ENCODE measurements at places on chromosomes 16 and 17.

DNA sequence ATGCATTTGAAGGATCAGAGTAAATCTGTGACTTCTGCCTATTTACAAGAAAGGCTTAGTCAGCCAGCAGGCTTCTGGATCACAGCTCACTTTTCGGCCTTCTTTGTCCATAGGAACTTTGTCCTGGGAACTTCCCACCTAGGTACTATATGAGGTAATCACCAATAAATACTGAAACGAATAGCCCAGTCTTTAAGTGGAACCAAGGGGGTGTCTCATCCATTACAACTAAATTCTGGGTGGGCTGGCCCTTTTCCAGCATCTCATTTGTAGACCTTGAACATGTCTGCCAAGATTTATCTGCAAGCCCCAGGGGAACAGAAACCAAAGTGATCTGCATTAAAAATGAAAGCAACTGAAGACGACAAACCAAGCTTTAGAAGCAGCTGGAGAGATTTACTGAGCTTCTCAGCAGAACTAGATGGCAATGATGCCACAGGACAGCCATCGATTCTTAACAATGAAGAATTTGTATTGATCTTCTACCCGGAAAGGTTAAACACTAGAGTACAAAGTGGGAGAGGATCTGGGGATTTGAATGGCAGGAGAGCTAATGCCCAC lies 55.5 kb downstream of the SNX11 start:
- no peak for DNase-seq

DNA sequence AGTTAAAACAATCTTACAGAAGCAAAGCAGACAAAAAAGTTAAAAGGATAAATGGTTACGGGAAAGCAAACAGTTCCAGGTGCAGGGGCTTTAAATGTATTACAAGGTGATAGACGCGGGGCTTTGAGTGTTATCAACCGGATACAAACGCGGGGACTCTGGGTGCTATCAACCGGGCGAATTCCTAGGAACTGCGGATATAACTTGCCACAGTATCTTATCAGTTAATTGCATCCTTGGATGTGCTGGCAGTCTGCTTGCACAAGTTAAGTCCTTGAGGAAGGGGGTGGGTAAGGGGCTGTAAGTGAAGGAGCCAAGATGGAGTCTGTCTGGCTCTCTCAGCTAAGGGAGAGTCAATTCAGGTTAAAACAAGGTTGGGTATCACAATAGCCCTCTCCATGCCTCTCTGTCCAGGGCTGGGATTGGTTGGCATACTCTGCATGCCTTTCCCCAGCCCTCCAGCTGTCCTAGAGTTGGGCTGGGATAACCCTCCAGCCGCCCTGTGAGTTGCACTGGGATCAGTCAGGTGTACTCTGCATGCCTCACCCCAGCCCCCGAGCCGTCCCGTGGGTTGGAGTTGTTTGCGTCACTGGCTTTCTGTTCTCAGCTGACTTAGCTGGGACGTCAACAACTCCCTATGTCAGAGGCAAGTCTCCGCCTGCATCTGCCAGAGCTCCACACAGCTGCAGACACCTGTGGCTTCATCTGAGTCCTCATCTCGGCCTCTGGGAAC lies 40.9 kb downstream of the TMEM235 start:
- no peak for DNase-seq

DNA sequence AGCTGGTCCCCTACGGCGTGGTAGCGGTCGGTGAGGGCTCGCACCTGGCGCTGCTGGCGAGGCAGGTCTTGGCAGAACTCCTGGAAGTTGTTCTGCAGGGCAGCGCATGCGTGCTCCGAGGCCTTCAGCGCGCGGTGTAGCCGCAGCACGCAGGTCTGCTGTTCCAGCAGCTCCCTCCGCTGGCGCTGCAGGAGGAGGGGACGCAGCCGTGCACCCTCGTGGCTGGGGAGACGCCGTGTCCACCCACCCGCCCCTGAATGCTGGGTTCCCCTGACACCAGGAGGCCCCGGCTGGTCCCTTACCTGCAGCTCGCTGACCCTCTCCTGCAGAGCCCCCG lies 12.2 kb downstream of the EVPL start:
- DNase-seq: no peak

DNA sequence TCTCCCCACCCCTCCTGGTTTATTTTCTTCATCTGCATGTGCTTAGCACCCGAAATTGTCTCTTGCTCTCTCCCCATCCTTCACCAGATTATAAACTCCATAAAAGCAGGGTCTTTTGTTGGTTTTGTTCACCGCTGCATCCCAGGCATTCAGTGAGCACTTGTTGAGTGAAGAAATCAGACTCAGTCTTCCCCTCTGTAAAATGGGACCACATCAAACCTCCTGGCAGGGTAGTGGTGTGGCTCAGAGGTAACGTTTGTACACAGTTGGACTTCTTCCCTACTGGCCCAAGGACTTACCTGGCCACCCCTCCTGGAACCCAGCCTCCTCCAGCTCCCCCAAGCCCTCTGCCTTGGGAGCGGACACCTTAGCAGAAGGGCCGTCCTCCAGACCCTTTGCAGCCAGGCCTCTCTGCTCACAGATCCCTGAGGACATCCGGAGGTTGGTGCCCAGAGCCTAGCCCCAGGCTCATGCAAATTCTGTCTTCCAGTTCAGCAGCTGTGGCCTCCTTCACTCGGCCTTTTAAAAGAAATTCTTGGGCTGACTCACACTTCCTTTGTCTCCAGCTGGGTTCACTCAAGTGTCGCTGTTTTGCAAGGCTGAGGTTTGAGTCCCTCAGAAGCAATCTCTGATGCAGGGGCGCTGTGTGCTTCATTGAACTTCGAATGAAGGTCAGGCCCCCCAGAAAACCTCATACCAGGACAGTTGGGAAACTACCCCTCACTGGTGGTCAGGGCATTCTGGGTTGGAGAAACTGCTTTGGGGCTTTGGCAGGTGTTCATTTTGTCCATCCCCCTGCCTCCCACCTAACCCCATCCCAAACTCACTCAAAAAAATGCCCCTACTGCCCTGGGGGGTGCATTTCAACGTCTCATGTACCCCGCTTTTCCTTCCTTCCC lies 16.8 kb upstream of the RMI2 start:
- DNase-seq: no peak

DNA sequence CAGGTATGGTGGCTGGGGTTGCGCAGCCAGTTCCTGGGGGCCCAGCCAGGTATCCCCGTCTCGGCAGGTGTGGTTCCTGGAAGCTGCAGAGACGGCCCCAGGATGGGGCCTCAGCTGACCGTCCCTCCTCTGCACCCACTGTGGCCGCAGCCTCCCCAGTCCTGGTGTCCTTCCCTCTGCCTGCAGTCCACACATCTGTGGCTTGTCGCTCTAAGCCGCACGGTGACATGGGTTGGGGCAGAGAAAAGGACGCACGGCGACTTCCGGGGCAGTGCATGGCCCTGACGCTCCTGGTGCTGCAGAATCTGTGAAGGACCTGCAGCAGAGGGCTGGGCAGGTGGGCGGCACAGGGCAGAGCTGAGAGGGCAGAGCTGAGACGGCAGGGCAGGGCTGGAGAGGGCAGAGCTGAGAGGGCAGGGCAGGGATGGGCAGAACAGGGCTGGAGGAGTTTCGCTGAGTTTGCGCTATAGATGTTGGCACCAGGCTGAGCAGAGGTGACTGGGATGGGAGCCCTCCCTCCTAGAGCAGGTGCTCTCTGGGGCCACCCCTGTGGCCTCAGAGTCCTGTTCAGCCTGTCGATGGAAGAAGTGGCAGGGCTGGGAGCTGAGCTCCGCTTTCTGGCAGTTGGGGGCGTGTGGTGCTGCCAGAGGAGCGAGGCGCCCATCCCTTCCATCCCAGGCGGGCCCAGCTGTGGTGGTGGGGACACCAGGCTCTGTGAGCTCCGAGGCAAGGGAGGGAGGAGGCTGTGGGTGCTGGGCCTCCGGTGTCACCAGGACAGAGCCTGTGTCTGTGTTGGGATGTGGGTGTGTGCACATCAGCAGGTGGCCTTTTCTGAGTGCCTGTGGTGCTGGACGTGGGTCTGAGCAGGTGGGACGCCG lies 23.0 kb downstream of the TSC2 start:
- DNase-seq: no peak

DNA sequence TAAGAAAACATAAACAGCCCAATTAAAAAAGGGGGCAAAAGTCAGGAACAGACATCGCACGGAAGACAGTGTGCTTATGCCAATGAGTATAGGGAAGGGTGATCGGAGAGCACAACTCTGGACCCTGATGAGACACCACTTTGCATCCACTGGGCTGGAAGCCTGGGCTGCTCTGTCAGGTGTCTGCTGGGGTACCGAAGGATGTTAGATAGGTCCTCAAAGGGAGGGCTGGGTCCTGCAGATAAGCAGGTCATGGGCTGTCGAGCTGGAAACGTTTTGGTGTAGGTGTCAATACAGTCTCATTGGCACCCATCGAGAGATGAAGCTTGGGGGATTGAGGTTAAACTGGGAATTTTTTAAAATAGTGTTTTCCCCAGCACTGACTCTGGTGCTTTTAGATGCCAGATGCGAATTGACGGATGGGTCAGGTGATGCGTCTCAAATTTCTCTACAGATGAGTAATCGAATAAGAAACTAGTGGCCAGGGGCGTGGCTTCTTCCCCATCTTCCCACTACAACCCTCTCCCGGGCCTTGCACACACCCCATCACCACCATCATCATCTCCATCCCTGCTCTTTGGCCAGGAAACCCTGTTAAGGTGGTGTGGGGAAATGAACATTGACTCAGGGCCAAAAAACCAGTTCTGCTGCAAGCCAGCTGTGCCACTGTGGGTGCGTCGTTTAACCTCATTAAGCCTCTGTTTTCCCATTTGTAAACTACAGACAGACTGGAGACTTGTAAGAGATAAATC lies 47.8 kb upstream of the IRF8 start:
- DNase-seq: no peak

DNA sequence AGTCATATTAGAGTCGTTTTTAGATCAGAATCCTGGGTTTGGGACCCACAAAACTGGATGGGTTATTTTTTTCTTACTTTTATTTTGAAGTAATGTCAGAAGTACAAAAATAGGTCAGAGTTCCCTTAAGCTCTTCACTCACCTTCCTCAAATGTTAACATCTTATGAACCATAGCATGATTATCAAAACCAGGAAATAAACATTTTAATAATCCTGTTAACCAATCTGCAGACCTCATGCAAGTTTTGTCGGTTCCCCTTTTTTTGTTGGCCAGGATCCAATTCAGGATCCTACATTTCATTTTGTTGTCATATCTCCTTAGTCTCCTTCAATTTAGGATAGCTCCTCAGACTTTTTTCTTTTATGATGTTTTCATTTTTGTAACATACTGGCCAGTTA lies 162.0 kb downstream of the CHD9 start:
- DNase-seq: no peak

DNA sequence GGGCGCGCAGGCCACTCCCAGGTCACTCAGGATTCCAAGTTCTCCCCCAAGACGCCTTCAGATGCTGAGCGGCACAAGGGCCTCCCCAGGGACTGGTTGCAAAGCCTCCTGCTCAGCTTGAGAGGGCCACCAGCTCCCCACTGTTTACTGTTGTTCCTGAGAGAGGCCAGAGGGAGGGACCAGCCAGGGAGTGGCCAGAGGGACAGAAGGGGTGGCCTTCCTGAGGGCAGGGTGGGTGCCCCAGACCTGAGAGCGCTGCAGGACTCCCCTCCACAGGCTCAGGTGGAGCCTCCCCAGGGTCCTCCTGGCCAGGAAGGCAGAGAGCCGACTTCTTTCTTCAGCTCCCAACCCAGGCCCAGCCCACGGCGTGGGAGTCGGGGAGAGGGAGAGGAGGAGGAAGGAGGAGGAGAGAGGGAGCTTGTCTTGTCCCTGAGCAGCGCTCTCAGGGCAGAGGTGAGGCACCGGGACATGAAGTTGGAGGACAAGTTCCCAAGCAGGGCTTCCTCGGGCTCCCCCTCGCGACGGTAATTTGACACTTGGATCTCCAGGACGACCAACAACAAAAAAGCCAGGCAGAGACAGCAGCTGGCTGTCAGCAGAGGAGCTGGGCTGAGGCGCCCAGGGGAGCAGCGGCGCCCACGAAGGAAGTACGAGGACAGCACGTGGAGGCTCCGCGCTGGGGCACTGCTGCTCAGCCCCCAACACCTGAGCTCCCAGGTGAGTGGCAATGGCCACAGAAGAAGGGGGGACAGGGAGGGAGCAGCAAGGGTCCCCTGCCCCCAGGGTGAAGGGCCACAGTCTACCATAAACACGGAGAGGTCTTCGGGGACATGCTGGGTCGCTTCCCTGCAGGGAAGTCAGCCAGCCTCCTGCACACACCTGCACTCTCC lies 497 bp downstream of the SMIM5 start:
- peak; percentile 18 for DNase-seq

DNA sequence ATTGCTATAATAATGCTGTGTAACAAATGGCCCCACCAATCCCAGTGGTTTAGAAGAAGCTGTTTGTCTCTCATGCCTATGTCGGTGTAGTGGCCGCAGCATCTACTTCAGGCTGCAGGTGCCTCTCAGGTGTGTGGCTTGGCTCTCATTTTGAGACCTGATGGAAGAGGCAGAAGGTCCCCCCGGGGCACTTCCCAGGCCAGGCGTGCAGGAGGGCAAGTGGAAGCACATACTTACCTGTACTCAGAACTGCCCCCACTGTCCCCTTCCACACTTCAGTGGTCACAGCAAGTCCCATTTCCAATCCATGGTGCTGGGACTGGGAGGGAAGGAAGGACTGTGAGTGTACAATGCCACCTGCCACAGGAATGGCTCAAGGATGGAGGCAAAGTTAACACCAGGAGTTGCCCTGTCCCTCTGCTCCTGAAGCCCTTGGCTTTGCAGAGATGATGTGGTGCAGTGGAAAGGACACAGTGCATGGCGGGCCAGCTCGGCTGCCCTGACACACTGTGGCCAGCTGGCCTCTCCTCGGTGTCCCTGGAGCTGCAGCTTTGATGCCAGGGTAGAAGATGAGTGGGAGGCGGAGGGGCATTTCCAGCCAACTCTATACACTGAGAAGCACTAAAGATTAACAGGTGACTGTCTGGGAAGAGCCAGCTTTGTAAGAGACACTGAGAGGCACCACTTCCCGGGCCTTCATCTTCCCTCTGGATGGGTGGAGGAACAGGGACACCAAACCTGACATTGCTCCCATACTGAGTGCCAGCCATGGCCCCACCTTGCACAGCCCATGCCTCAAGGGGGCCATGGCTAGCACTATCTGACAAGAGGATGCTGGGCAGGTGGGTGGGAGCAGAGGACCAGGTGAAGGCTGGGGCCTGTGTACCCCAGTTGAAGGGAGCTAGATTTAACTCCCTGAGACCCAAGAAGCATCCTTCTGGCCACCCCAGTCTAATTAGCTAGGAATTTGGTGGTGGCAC lies 105.9 kb downstream of the METRNL start:
- no peak for DNase-seq

DNA sequence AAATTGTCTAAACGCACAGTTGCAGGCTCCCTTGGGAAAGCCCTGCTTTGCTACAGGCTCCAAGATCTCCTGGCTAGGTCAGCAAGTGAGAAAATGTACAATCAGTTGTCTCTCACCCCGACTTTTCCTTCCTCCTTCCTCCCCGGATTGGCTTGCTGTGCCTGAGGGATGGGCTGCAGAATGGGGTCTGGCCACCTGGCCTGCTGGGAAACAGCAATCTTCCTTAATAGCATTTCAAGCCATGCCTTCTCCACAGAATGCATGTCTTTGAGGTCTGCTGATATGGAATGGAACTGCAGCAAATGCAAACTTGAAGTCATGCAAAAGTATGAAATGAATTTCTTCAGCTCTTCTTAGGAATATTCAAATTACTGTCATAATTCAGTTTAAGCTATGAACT lies 42.9 kb upstream of the SLFN13 start:
- no peak for DNase-seq

GRCh38 chr17:14756479-14756878 lies 455.6 kb downstream of the HS3ST3B1 start:
- no peak for DNase-seq
